Stimulated activated CD4-positive, alpha-beta T cell treated with anti-CD3 and anti-CD28 coated beads, Interleukin-15, amount 100 ng/mL, for 48 hours (primary cell): ENCODE measurements at places on chromosomes 1 and 21.
A peak's percentile ranks its signal among the peaks of the same experiment; 100 is the strongest.

DNA sequence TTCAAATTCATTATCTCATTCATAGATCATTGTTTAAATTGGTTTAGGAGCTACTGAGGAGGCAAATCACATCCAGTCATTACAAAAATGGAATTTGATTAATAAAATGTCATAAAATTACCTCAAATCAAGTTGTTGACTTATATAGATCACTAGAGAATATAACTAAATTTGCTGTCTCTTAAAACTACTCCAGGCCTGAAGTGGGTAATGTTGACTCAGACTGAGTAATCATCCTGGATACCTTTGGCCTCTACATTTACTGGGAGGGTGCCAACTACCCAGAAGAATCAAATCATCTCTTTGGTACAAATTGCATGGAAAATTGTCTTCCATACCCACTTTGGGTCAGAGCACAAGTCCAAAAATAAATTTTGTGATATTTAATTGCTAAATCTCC lies 191.2 kb upstream of the GREM2 start:
- DNase-seq: no peak

- no peak for DNase-seq
These were observed 195.9 kb upstream of the POU3F1 start for GRCh38 chr1:38242506-38242905.

DNA sequence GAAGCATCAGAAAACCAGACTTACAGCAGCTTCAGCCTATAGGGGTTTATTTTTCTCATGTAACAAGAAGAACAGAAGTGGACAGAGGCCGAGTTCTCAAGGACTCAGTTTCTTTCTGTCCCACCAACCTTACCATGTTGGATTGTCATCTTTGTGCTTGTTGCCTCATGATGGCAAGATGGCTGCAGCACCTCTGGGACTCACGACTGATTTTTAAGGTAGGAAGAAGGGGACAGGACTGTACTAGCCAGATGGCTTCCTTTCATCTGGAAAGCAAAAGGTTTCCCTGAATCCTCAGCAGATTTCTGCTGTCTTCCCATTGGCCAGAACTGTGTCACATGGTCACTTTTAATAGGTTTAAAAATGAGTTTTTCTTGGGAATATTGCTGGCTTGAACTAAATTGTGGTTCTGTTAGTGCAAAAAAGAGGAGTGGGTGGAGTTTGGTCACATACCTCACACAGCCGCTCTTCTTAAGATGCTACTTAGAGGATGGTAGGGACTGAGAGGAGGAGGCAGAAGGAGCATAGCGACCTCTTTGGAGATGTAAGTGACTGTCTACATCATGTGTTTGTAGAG lies 48.1 kb upstream of the ENAH start:
- DNase-seq: no peak

- no peak for DNase-seq
These were observed 20.4 kb downstream of the PTGFRN start for GRCh38 chr1:116929961-116930592.

DNA sequence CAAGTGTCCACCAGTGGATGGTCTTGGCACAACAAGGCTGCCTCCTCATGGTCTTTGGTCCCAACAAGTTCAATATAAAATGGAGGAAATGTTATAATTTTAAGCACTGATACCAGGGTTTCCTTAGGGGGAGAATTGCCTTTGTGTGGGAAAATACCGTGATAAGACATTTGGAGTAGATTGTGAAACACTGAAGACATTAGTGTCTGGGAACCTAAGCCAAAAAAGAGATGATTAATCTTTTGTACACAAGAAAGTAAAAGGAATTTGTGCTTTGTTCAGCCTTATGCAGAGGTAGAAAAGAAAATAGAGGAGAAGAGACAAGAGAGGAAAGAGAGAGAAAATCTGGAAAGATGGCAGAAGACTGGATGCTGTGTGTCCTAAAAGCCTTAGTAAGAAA lies 36.1 kb downstream of the ST6GALNAC3 start:
- DNase-seq: no peak

- DNase-seq: no peak
These were observed 58.1 kb upstream of the COA6 start for GRCh38 chr1:234315091-234315541.

GRCh38 chr1:3158347-3158746 lies 89.3 kb downstream of the PRDM16 start:
- no peak for DNase-seq

GRCh38 chr1:173269490-173270230 lies 62.5 kb upstream of the TNFSF4 start:
- no peak for DNase-seq

- no peak for DNase-seq
These were observed 35.1 kb downstream of the AK5 start for GRCh38 chr1:77316966-77317365.

GRCh38 chr21:14499316-14499715 lies 46.8 kb downstream of the SAMSN1 start:
- DNase-seq: no peak

- DNase-seq: no peak
These were observed 179.8 kb downstream of the ST6GALNAC3 start for GRCh38 chr1:76254104-76255030.

DNA sequence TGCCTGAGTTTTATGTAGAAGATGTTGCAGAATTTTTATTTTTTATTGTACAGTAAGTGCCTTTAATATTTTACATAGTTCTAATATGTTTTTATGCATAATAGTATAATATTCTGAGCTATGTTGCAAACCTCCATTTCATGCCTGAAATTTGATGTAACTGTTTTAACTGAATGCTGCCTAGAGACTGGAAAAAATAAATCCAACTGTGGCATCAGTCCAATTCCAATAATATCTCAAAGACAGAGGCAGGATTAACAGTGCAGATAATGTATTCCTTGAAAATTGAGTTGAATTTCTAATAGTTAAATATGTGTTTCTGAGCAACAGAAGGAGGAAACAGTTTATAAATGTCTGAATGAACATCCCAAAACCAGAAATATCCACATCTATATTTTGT lies 61.1 kb upstream of the KIF1B start:
- DNase-seq: no peak

- DNase-seq: no peak
These were observed 30.8 kb downstream of the ADAMTS1 start for GRCh38 chr21:26814386-26814785.

DNA sequence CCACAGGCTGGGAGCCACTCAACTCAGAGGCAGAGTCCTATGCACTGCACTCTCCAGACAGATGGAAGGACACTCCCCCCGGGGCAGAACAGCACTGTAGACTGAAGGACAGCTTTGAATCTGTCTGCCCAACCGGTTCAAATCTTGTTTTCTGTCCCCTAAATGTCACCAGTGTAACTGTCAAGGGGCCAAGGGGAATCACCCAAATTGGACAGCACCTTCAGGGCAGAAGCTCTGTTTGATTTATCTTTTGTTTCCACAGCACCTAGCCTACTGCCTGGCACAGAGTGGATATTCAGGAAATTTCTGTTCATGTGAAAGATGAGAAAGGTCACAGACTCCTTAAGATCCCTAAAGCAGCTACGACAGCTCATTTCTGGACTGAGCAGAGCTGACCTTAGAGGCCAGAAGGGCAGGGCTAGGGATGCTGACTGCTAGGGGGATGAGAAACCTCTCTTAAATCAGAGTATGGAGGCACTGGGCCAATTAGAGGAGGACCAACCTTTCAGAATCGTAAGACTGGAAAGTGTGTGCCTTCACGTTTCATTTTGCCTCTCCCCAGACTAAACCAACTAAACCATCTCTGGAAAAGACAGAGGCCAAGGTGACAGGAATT lies 41.0 kb downstream of the ITPKB start:
- DNase-seq: no peak

DNA sequence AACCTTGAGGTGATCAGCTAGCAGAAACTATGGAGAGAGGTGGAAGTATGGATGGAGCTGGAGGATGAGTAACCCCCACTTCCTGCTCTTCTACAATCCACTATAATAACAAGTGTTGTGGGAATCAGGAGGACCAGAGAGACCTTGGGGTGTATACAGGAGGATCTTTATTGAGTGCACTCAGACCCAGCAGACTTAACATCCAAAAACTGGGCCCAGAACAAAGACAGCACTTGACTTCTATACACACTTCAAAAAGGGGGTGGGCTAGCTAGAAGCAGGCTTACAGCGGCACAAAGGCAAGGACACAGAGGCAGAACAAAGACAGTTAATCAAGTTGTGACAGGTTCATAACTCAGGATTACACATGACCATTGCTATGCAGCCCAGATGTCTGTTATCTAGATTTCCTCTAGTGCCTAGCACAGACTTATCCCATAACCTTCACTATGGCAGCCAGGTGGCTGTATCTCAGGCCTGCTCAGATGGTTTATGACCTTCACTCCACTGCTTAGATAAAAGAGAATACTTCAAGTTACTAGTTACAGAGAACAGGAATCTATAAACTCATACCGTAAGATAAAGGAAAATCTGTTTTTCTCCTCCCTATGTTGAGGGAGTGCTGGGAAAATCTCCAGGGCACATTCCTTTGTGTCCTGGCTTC lies 36.1 kb upstream of the PADI2 start:
- no peak for DNase-seq

DNA sequence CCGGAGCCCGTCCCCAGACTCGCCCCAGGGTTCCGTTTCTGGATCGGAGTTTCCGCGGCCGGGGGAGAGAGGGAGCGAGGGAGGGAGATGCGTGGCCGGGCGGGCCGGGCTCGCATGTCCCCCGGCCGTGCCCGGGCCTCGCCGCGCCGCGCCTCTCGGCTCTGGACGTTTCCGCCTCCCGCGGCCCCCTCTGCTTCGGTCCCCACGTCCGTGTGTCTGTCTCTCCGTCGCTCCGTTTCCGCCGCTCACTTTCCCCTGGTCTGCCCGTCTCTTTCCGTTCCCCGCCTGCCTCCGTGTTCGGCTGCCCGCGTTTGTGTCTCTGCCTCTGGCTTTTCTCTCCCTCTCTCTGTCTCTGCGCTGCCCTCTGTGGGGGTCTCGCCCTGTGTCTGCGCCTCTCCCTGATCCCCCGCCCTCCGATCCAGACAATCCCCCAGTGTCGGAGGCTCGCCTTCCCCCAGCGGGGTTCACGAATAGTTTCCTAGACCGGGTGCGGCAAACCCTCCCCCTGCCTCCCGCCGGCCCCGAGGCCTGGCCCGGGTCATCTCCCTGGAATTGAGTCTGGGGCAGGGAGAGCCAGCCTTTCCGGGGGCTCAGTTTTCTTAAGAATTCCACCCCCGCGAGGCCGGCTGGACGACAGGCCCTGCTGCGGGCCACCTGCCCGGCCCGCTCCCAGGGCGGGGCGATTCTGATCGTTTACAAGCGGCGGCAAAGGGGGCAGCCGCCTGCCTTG lies 735 bp downstream of the NBL1 start:
- DNase-seq: peak; percentile 36

GRCh38 chr1:222105861-222106260 lies 364.0 kb upstream of the DUSP10 start:
- no peak for DNase-seq

GRCh38 chr21:35232545-35233176 lies 183.6 kb upstream of the RUNX1 start:
- no peak for DNase-seq

DNA sequence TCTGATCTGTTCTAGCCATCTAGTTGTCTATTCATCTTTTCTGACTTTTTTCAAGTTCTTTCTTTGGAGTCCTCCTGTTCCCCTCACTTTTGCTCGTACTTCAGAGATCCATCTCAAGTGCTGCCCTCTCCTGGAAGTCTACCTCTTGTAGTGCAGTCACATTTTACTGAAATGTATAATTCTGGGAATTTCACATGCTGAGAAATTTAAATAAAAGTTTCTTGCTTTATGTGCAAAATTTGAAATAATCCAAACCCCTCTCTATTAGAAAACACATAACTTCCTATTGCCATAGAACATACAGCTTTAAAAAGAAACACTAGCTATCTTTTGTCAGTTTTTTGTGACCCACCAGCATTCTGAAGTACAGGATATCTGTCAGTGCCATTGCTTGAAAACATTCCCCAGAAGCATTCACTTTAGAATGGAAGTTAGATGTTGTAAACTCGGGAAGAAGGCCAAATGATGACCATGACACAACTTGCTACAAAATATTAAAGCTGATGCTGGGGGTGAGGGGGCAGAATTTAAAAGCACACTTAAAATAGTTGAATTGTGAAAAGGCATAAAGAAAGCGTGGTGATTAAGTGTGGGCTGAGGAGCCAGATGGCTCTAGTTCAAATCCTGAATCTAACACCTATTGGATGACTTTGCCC lies 22.0 kb downstream of the RLF start:
- no peak for DNase-seq
